SJCRH30 (cell line): ENCODE measurements at places on chromosomes 7 and 10.

- DNase-seq: no peak
Measured at GRCh38 chr7:126698446-126698845, 554.3 kb downstream of the GRM8 start.

DNA sequence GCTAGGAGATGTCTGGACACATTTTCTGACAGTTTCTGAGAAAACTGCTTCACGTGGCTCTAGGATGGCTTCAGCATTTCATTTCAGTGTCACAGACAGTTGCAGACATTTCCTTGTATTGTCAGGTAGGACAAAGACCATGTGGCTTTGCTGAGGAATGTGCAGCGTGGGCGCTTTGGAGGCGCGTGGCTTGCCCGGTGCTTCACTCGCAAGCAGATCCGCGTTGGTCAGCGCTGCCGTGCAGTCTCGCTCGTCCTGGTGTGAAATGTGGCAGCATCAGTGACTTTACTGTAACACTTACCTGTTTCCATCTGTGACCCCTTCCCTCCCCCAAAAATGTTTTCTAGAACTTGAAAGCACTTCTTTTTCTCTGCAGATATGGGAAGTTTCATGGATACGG is 340.5 kb downstream of the SDK1 start:
- DNase-seq: no peak

DNA sequence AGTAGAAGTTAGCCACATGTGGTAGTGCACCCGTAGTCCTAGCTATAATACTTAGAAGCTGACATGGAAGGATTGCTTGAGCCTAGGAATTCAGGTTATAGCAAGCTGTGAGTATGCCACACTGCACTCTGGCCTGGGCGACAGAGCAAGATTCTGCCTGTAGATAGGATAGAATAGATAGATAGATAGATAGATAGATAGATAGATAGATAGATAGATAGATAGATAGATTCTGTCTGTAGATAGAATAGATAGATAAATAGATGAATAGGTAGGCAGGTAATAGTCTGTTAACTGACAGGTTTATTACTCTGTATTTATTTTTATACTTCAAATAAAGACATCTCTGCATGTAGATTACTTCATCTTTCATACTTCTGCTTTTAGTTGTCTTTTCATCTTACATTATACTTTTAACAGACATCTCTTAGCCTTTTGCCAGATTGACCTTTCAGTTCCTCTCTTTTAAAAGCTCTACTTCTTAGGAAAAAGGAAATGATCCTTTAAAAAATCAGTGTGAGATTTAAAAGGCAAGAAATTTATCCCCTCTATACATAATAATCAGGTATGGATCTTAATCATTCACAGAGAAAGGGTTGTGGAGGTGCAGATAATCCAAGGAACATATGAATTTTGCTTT is 31.8 kb downstream of the CCAR1 start:
- DNase-seq: no peak

DNA sequence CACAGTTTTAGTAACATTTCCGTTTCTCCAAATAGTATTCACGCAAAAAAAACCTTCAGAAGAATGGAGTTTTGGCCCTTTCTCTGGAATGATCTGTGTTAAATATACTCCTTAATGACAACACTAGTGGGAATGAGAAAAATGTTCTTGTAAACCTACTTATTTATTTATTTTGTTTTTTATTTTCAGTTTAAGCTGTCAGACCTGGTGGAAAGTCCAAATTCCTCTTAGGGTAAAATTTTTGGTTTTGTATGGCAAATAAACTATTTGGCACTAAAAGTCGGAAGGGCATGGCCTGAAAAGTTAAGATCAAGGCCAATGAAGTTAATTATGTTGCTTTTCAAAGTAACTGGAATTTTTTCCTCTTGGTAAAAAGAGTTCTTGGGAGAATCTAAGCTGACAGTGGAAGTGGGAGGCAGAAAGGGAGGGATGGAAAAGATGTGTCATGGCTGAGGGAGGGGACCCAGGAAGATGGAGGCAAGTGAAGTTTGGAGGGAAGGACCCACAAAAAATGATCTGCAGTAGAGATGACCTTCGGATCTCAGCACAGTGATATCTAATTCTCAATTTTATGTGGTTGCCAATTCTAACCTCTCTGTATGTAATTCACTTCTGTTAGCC is 33.5 kb upstream of the VPS41 start:
- no peak for DNase-seq
